ENCODE measurements at places on chromosomes 5 and 9. TPM values are rescaled to one million over a fixed set of nuclear protein-coding genes. Genes with fewer than 3 reads are reported as not detected.

GRCh38 chr5:50593681-50594080, 72.8 kb upstream of the PARP8 start:
- DNase-seq = no peak

- DNase-seq = no peak
Observed at GRCh38 chr9:91045041-91045440, 243.4 kb downstream of the SYK start.

GRCh38 chr5:158886086-158886485, 213.6 kb downstream of the EBF1 start:
- no peak for DNase-seq

DNA sequence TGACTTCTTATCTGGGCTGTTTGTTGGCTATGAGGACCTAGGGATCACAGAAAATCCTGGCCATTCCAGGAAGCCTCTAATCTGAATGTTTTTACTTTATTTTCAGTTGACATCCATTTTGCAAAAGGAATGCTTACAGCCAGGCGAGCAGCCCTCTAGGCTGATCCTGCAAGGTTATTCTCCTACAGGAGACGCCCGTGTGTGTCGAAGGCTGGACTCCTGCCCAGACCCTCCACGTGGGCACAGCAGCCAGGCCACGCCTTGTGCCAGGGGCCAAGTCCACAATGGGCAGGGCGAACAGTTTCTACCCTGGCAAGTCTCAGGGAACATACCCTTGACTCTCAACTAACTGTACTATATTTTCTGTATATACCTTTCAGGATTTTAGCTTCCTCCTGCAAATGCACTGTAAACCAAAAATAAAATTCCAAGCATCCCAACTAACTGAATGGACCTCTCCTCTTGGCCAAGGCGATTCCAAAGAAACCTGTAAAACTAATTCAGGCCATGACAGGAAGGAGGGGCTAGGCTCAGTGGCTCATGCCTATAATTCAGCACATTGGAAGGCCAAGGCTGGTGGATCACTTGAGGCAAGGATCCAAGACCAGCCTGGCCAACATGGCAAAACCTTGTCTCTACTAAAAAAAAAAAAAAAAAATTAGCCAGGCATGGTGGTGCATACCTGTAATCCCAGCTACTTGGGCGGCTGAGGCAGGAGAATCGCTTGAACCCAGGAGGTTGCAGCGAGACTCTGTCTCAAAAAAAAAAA, 5.7 kb downstream of the CMBL start:
- no peak for DNase-seq

GRCh38 chr5:122493091-122494021, 181.3 kb downstream of the SNCAIP start:
- DNase-seq = no peak

GRCh38 chr5:10153808-10154537, 95.7 kb downstream of the ATPSCKMT start:
- no peak for DNase-seq

PCDHB13 gene
- 3.6 TPM for total RNA-seq
